ENCODE measurements at places on chromosomes 6 and 20.

DNA sequence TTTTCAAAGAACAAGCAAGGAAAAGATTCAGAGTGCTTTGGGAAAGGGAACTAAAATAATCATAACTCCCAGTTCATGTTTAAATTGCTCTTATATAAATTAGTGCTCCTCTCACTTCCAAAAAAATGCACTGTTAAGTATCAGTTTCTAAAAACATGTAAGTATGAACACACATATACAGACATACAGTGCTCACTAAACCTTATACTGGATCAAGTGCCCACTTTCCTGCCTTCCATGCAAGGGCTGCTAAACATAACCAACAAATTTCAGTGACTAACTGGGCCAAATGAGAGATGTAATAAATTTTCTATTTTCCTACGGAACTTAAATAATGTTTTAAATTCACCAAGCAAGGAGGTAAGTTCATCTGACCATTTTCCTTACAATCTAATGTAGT is 6.4 kb downstream of the TFAP2A start:
- DNase-seq, result no peak

DNA sequence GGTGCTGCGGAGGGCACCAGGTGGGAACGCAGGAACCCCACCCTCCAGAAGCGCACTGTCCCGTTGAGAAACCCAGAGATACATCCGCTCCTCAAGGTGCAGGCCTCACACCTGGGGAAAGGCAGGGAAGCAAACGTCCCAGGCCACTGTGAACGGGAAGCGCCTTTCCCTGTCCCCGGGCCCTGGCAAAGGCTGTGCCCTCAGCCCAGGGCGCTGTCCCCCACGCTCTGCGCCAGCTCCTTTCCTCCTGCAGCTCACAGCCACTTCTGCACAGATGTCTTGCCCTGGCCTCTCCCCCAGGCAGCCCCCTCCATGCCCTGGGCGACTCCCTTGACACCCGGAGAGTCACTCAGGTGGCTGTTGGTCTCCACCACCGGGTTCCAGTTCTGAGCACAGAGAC is 203.8 kb downstream of the TAF4 start:
- DNase-seq, result no peak

GRCh38 chr6:25279748-25280343 is 672 bp downstream of the CARMIL1 start:
- DNase-seq, result no peak

DNA sequence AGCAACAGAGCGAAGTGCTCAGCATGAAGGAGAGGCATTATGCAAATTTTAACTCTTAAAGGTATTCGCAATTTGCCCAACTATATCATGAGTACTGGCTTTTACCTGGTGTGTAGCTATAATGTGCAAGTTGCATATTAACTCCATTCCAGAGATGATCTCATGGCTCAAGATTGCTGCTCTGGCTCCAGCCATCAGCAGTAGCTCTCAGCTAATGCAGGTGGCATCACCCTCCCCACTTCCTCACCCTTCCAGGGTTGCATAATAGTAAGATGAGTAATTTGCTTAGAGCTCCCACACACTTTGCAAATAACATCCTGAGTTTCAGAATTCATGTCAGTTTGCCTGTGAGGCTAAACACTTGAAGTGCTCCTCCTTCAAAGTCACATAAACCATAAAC is 15.9 kb upstream of the PCSK2 start:
- DNase-seq, result no peak

GRCh38 chr20:59813126-59813947 is 120.1 kb downstream of the SYCP2 start:
- DNase-seq, result no peak

GRCh38 chr6:118815495-118815894 is 78.5 kb upstream of the ASF1A start:
- no peak for DNase-seq

DNA sequence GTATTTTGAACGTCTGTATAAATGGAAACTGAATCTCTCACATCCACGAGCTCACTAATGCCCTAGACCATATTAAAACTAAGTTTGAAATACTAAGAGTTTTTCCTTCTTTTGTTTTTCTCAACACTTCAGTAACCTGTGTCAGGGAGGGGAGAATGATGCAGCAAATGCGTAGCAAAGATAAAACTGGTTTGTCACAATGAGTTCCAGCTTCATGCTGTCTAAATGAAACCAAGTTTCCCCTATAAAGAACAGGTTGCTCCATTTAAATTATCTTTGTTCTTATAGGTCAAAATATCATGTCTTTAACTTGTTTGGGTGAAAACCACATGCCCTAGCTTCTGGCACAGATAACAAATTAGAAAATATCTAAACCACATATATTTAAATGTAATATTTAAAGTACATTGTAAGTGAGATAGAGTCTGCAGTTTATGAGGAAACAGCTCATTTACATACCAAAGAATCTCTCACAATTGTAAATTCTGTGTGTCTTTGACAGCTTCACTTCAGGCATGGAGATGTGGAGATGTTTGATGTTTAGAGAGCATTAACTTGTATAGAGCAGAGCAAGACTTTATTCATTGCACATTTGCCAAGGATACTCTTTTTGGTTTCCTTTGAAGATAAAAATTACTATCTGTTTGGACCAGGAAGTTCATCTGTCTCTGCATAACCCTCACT is 7.3 kb downstream of the TRDN start:
- DNase-seq, result no peak

GRCh38 chr20:15378151-15378550 is 1040.7 kb upstream of the FLRT3 start:
- DNase-seq, result no peak

GRCh38 chr6:82761674-82762345 is 303.8 kb downstream of the UBE3D start:
- no peak for DNase-seq

GRCh38 chr6:34792605-34793500 is 970 bp downstream of the BLTP3A start:
- no peak for DNase-seq

DNA sequence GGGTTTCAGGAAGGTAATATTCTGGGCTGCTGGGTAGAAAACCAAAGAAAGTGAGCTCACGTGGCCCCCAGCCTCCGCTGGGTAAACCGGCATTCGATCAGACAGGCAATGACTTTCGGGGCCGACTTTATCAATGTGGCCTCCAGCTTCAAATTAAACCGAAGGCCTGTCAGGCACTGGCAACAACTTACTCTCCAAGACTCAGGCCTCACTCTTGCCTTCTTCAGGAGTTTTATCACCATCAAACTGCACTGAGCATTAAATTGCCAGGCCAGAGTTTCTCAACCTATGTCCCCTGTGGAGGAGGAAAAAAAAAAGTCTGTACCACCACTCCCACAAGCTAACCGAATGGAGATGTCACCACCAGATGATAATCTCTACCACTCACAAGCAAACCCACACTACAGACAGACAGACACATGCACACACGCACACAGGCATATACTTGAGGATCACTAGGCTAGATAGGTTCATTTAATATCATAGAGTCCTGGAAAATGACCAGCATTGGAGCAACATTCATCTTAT is 1.1 kb upstream of the MBOAT1 start:
- DNase-seq, result no peak

DNA sequence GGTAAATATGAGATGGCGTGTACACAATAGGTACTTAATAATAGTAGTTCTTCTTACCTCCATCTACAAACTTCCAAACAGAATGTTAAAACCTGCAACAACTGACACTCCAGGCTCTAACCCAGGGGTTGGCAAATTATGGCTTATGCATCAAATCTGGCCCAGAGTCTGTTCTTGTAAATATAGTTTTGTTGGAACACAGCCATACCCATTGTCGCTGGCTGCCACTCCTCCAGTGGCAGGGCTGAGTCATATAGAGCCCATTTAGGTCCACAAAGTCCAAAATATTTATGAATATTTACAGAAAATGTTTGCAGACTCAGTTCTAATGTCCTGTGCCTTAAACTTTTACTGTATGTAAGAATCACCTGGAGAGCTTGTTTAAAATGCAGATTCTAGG is 69.9 kb upstream of the BTBD3 start:
- no peak for DNase-seq

DNA sequence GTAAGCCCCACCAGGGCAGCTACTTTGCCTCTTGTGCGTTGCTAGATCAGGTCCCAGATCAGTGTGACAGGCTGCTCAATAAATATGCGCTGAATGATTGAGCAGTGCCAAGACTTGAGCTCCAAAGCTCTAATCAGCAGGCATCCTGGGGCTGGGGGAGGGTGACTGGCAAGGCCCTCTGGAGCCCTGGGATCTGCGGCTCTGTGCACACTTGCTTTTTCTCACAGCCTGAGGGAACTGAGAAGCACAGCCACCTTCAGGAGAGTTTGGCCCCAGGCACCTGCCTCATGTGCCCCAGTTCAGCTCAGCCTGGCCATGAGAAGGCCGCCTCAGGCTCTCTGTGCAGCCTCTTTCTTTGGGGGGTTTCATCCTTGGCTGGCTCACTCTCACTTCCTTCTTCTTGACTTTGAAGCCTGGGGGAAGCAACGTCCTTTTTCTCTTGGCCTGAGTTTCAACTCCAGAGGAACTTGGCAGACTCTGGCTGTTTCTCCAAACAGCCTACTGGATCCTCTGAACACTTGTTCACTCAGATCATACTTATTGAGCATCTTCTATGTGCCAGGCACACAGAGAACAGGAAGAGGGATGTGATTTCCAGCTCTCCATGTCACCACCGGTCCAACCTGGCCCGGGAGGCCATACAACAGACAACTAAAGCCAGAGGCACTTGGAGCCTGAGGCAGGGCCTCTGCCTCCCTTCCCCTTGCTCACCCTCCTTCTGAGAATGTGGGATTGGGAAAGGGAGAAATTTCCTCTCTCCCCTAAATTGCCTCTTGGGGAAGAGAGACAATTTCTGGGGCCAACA is 114.0 kb downstream of the VEGFA start:
- DNase-seq, result no peak

- no peak for DNase-seq
These were observed 64.0 kb upstream of the ADGRF4 start for GRCh38 chr6:47634210-47635047.

DNA sequence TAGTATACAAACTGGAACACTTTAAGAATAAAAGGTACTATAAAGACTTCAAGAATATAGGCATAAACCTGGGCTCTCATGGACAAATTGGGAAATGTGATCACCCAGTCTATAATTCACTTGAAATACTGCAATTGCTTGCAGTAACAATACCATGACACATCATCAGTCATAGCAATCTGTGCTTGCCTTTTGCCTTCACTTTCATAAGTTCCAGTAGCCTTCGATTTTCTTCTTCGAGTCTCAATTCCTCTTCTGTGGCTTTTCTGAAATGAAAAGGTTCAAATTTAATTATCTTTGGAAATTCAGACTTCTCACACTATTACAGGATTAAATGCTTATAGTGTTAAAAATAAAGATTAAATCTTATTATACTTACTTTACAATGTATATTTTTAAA is 96.3 kb upstream of the ZBTB24 start:
- DNase-seq, result no peak

DNA sequence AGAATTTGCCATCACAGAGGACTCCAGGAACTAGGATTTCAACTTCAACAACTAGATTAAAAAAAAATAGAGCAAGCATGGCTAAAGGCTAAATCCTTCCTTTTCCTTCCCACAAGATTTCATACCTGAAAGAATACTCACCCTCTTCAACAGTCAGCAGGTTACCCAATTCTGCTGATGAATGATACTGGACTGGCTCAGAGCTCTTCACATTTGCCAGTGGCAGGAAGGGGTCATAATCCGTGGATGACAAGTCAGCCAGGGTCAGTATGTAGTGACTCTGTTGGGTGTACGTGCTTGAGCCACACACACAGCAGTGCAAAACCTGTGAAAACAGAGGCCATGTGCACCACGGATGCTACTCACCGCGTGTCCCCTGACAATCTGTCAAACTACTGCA is 152.9 kb downstream of the INSM1 start:
- no peak for DNase-seq

- DNase-seq, result no peak
These were observed 220.2 kb upstream of the CEP162 start for GRCh38 chr6:84447651-84448050.

- no peak for DNase-seq
These were observed 68.2 kb downstream of the RFPL4B start for GRCh38 chr6:112415366-112415765.

DNA sequence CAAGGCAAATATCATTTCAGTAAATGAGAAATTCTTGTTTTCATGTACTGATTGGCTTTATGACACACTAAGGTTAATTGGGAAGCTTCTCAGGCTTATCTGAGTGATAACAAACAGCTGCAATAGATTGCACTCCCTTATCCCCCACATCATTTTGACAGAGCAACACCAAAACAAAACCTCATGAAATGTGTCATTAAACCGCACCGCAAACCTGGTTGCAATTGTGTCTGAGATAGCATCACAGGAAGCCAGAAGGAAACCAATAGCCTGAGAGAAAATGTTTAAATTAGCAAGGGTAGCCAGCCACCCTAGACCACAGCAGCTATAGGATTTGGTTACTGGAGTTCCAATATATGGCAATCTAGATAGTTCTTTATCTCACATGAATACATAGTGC is 31.6 kb upstream of the LAMA4 start:
- no peak for DNase-seq

- DNase-seq, result no peak
These were observed 148.4 kb downstream of the TBXT start for GRCh38 chr6:166019214-166019613.

- no peak for DNase-seq
These were observed 98.6 kb upstream of the MRPS10 start for GRCh38 chr6:42315991-42316970.

DNA sequence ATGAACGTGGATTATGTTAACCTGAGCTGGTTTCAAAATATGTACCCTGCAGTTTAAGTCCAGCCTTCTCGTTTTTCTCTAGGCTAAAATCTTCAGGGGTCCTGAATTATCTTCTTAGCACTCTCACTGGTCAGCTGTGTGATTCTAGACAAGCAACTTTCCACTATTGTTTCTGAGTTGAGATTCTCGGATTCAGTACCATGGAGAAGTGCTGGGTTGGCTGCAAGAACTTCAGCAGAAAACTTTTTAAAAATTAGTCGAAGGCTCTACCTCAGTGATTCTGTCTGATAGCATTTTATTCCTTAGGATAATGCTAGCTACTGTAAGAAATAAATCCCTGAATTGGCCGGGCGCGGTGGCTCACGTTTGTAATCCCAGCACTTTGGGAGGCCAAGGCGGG is 173.7 kb downstream of the GRM1 start:
- no peak for DNase-seq

DNA sequence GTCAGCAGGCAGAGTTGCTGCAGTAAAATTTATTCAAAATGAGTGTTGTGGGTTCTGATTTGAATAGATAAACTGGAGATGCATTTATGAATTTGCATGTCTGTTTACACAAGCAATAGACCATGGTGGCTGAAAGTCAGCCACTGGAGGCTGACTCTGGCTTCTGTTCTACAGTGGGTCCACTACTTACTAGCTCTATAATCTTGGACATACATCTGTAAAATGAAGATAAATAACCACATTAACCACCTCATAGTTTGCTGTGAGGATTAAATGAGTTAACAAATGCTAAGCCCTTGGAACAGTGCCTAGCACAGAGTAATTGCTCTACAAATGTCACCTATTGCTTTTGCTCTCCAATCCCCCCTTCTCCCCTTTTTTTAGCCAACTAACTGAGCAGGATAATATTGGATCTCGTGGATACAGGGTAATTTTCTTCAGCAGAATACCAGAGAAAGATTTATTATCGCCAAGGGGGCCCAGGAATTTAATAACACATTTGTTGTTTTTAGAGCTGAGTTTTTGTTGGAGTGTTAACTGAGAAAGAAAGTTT is 1.4 kb upstream of the PM20D2 start:
- DNase-seq, result no peak

All from omental fat pad (tissue), 4 donors.